ENCODE measurements at places on chromosomes 2 and 18.

DNA sequence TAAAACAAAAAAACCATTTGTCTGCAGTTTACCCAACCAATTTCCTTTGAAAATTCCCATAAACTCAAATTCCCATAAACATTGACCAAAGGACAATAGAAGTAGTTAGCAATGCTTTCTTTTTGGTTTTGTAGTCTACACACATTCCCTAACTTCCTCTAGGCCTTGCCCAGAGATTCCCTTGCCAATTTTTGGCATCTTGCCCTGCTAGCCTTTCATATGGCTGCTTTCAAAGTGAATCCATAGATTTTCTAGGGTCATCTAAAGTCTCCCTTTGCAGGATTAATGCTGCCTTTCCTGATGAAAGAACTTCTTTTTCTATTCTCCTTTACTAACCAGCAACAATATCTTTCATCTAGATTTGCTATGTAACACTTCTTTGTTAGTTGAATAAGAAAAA is 33.4 kb downstream of the THSD7B start:
- no peak for DNase-seq

DNA sequence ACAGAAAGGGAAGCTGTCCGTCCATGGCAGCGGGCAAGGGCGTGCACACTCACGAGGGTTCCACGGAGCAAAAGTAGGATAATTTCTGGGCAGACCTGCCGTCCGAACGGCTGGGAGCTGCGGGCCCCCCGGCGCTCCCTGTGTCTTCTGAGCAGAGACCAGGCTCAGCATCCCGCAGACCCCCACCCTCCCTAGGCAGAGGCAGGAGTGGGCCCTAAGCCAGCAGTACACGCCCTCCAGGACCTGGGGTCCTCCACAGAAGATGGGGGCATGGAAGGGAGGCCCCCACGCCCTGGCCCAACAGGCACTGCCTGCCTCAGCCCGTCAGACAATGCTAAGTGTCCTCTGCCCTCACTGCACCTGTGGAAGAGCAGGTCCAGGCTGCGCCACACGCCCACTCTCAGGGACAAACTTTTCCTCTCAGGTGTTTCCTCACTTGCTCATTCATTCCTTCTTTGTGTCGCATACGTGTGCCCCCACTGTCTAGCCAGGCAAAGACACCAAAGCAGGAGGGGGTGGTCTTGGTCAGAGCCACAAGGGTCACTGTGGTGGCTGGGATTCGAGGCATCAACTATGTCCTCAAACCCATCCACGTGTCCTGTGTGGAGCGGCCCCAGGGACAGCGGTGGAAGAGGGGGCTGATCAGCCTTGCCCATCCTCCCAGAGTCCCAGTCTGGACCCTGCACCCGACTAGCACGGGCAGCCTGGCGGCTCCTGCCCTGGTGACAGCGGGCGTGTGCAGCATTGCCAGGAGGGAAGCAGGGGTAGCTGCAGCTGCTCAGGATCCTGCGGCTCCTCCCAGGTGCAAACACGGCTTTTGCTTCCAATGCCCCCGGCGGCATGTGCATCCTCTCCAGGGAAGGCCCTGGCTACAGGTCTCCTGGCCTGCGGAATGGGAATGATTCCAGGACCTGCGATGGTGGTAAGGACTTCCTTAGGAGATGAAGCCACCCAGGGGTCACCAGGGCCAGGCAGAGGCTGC is 2.4 kb upstream of the GPC1 start:
- DNase-seq, result no peak

DNA sequence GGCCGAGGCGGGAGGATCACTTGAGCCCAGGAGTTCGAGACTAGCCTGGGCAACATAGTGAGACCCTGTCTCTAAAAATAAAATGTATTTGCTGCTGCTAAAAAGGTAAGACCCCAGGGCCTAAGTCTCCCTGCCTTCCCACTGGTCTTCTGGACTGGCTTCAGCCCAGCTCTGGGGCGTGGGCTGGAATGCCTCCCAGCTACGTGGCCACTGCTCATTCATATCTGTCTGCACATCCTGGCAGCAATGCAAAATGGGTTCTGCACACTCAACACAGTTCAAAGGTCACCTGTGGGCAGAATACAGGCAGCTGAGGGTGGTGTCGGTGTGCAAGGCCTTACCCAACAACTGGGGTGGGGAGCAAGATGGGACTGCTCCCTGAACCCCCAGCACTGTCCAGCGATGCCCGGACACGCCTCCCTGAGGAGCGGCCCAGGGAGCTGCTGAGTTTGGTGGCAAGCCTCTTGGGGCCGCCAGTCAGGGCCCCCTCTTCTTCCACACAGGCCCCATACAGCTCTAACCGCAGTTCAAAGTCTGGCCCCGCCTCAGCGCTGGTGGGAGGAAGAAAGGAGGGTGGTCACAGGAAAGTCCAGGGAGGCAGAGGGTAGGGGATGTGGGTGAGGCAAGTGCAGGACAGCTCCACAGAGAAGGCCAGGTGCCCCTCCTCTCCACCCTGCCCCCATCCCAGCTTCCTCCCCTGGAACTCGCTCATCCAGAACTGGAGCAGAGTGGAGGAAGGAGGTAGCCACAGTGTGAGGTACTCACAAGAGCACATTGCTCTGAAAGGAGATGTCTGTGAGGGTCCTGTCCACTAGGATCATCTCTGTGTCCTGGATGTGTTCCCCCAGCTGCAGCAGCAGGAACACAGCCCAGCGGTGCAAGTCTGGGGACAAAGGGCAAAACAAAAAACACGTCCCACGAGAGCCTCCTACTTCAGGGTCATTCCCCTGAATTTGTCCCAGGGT is 8.2 kb downstream of the WDR54 start:
- DNase-seq, result no peak

DNA sequence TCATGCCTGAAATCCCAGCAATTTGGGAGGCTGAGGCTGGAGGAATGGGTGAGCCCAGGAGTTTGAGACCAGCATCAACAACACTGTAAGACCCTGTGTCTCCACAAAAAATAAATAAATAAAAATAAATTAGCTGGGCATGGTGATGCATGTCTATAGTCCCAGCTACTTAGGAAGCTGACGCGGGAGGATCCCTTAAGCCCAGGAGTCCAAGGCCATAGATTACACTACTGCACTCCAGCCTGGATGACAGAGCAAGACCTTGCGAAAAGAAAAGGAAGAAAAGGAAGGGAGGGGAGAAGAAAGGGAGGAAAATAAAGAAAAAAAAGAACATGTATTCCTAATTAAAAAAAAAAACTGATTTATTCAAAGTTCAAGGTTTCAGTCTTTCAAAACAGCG is 78.2 kb downstream of the TRIP12 start:
- DNase-seq, result no peak

DNA sequence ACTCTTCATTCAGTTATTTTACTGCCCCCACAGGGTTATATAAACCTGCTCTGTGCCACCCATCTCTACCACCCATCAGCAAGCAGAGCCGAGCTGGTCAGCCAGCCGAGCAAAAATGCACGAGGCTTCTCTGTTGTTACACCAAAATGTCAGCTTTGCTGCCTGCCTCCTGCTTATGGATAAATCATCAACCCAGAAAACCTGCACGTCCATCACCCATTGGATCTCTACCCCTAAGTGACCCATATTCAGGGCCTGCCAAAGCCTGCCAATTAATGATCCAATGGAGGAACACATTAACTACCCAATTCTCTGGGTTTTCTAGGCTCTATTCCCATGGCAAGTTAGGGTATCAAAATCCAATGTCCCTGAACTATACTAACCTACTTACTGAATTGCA is 365.5 kb upstream of the ACVR2A start:
- no peak for DNase-seq

DNA sequence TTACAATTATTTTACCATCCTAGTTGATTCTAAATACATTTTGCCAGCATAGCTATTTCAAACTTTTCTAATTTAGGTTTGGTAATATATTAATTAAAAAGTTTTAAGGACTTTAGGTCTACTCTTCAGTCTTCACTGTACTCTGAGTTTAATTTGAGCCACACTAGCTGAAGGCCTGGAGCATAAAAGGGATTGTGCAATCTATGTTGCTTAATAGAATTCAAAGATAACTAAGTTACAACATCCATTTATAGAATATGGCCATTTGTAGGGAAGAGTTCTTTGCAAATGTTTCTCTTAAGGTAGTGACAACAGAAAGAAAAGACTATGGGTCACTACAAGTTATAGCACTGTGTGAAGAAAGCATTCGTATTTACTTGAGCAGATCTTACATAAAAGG is 702.2 kb upstream of the NRXN1 start:
- no peak for DNase-seq

DNA sequence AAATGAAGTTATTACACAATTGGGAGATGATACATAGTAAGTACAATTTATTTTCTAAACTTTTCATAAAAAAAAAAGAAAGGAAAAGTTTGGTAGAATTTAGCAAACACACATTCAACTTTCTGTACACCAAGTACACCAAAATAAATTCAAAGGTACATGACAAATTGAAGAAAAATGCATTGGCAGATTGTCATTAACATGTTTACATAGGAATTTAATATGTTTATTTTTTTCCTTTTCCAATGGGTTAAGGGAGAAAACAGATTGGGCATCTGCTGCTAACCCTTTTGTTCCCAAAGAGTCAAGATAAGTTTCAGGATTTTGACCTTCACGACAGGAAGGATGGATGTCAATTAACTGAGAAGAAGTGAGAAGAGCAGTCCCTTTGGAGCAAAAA is 620.4 kb downstream of the XIRP2 start:
- DNase-seq, result no peak

DNA sequence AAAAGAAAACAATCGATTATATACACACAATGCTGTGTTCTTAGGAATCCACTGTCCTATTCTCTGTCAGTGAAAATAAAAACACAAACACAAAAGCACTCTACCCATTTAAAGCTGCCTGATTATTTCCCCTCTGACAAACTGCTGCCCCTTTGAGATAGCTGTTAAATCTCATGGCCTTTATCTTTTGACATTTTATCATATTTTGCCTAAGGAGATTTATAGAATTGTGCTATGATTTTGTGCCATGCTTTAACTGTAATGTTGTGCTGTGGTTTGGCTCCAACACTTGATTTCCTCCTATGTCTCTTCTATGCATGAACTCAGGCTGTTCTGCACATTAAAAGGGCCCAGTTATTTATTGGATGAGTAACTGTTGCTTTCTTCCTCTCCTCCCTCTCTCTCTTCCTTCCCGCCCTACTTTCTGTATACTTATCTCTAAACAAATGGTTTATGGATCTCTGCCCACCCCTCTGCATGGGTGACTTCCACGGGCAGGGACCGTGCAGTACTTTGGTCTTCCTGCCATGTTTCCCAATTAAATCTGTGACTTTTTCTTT is 1096.6 kb downstream of the TSN start:
- no peak for DNase-seq

GRCh38 chr2:23171108-23171507 is 213.9 kb upstream of the KLHL29 start:
- no peak for DNase-seq

GRCh38 chr2:50953021-50953420 is 78.9 kb downstream of the NRXN1 start:
- no peak for DNase-seq

- DNase-seq, result peak; percentile 68
Measured at GRCh38 chr18:50558157-50558556, 1.7 kb upstream of the MAPK4 start.

Data from NCI-H1105 treated with DMSO at 0.1 percent for 48 hours (cell line).